ENCODE measurements at places on chromosomes 3 and 15. TPM values are rescaled to one million over a fixed set of nuclear protein-coding genes. Genes with fewer than 3 reads are reported as not detected.

The RLBP1 gene
- polyA plus RNA-seq = not detected

The PRTG gene
- polyA plus RNA-seq = 8.1 TPM

DNA sequence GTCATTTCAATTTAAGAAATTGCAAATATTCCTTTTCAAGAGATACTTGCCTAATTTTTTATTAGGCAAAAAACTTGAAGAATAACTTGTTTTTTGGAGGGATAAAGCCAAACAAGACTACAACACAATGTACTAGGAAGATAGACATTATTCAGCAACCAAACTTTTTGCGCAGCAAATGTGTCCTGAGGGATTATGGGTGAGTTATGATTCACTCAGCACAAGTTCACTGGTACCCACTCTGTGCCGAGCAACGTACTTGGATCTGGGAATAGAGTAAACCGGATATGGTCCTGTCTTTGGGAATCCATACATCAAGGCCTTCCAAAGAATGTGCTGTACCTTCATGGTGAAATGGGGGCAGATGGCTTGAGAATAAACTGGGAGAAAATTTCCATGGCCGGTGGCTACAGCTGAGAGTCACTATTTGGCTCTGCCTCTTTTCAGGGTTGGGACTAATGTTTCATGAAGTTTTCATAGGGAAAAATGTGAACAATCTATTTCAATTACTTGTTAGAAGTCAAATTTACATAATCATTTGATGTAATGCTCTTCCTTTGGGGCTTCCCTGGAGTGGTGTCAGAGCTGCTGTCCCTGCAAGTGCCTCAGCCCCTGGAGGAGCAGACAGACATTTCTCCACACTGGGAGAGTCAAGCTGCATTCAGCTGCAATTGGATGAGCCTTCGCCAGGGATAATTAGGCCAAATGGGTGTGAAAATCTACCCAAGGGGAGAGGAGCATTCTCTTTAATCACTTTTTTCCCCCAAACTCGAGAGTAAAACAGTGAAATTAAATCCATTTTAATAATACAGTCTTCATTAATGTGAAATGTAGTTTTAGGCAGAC lies 315.2 kb downstream of the CLSTN2 start:
- no peak for DNase-seq

DNA sequence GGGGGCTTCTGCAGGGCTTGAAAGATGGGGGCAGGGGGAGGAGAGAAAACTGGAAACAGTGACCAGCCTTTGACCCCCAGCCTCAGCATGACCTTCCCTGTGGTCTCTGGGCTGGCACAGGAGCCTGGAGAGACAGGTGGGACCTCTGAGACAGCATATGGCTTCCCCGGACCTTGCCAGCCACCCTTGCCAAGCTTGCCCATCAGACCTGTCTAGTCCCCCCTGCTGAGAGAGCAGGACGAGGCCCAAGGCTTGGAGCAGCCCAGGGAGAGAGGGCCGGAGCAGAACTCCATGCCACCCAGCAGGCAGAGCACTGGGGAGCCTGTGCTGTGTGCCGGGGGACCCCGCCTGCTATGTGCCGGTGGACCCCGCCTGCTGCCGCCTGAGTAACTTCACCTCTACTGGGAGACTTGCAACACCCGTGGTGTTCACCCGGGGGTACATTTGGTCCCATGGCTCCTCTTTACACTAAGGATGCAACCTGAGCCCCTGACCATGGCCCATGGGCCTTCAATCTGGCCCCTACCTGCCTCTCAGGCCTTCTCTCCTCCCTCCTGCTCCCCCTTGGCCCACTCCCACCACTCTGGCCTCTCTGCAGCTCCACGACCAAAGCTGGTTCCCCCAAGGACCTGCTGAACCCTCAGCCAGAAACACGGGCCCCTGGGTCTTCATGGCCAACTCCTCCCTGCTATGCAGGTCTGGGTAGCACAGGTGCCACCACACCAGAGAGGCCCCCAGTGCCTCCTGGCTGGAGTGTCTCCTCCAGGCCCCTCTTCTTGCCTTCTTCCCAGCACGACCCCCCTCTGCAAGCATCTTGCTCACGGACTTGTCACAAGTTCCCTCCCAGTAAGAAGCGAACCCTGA lies 21.1 kb upstream of the SLC41A3 start:
- DNase-seq = no peak

- no peak for DNase-seq
Measured at GRCh38 chr15:25741256-25741580, 121.9 kb downstream of the ATP10A start.

The GRAMD1C gene
- 3.1 TPM for polyA plus RNA-seq

DNA sequence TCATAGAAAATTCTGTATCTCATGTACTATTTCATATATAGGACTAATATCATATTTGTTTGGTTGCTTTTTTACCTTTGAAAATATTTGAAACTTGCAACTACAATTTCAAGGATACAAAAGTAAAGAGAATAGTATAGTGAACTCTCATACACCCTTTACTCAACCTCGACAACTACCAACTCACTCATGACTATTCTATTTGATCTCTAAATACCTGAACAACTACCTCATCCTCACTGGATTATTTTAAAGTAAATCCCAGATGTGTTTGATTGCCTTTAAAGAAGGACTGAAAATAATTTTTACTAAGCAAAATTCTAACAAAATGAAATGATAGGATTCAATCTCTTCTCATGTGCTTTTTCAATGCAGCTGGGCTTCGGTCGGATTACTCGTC lies 12.1 kb downstream of the TMPRSS7 start:
- DNase-seq = no peak

DNA sequence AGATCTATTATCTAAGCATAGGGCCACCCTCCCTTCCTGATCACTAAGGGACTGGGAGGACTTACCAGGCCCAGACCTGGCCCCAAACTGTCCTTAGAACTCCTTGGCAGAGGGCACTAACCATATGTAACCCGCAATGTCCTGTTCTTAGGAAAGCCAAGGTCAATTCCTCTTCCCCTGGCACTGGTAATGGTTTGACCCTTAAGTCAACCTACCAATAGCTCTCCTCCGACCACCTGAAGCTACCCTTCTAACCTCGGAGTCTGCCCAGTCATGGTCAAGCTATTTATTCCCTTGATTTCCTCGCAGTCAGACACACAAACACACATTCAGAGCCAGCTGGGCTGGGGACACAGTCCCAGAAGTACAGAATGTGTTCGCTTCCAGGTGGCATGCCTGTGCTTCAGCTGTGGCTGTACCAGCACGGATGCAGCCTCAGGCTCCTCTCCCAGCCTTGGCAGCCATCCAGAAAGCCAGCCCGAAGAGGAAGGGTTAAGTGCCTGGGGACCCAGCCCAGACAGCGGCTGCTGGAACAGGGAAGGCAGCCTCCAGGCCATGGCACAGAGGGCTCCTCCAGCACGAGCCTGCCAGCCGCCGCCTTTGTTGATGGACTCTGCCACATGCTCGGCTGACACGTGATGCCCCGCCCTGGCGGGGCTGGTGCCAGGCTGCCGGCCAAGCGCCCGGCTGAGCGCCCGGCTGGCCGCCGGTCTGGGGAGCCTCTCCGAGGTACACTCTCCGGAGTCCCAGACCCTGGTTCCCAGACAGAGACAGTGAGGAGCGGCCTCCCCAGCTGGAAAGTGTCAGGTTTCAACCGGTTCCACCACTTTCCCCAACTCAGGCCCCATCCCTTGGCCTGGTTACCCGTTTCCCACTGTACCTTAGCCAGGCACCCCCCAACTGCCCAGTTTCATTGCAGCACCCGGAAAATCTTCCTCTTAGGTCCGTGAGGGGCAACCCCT lies 5.5 kb downstream of the BMF start:
- peak; percentile 83 for DNase-seq

Data from right lung (tissue), 10 donors.